ENCODE measurements at places on chromosomes 12 and 14.

GRCh38 chr14:56422703-56423213 is 156.8 kb upstream of the TMEM260 start:
- H3K4me3 ChIP-seq = peak overlapping the region; percentile 16
- no peak overlapping the region for H3K27ac ChIP-seq
- peaks cover 19% of the 10 kb centered on the region for H3K4me1 ChIP-seq
- peaks cover 3% of the 10 kb centered on the region for H3K27me3 ChIP-seq
- H3K36me3 ChIP-seq = no peaks in the 10 kb centered on the region
- DNase-seq = no peak

DNA sequence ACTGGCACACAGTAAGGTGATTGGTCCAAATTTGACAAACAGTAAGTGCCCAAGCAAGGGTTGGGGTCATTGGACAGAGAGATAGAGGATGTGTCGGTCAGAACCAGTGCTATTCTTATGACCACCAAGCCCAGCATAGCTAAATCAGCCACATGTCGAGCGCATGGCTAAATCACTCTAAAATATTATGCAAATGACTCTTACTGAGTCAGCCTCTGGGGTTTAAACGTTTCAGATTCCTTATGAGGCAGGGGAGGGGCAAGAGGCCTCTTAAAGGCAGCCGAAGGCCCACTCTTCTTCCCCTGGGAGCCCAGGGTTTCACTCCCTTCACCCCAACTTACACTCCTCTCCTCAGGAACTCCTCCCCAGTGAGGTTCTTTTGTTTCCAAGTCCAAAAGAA is 603 bp upstream of the ENDOU start:
- H3K36me3 ChIP-seq = no peaks in the 10 kb centered on the region
- DNase-seq = no peak
- no peaks in the 10 kb centered on the region for H3K27me3 ChIP-seq
- peak overlapping the region; percentile 80 for H3K27ac ChIP-seq
- H3K4me3 ChIP-seq = peak overlapping the region; percentile 64

GRCh38 chr14:69246331-69246730 is 13.6 kb upstream of the GALNT16 start:
- no peak overlapping the region for H3K27ac ChIP-seq
- DNase-seq = no peak
- H3K27me3 ChIP-seq = no peaks in the 10 kb centered on the region
- no peak overlapping the region for H3K4me3 ChIP-seq
- peaks cover 11% of the 10 kb centered on the region for H3K4me1 ChIP-seq

DNA sequence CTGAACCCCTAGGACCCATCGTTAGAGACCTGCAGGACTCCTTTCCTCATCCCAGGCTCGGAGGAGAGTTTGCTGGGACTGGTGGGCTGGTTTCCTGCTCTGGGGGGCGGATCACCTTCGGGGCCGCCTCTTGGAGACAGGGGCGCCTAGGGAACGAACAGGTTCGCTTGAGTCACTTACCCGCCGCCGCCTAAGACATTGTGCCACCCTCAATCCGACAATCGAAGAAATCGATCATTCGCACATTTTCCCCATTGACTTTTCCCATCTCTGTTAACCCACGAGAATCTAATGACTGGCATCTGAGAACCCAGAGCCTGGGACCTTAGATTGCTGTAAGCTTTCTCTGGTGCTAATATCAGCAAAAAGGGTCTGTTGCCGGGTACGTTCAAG is 322 bp downstream of the SLC39A9 start:
- H3K4me3 ChIP-seq = peak overlapping the region; percentile 99
- peaks cover 16% of the 10 kb centered on the region for H3K36me3 ChIP-seq
- no peaks in the 10 kb centered on the region for H3K27me3 ChIP-seq

DNA sequence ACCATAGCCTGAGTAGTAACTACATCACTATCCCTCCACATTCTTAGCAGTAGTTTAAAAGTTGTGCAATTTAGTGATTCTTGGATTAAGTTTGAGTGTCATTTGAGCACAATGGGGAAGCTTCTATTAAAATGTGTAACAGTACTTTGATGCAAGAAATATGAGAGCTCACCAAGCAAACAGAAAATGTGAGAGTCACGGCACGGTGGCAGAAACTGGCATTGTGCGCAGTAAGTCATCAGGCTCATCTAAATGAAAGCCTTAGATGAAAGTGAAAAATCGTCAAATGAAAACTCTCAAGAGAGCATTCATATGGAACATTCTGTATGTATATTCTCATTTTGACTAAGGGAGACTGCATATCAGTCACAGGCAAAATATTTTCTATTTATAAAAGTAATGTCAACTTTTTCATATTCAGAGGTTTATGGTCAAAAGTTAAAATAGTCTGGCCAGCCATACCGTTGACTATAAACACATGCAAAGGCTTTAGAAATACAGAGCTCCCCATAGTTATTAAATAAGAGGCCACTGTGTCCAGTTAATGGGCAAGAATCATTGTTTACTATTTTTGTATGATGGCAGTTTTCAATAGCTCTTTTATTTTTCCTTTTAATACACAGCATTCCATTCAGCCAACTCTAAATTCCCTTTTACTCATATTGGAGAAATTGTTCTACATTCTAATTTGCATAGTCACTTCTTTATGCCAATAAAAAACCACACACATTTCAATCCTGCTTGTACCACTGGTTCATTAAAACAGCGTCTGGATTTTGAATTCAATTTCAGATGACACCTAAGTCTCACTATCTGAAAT is 167.9 kb downstream of the PRKD1 start:
- H3K36me3 ChIP-seq = no peaks in the 10 kb centered on the region
- H3K27me3 ChIP-seq = no peaks in the 10 kb centered on the region
- H3K4me3 ChIP-seq = no peak overlapping the region

- H3K36me3 ChIP-seq = no peaks in the 10 kb centered on the region
- no peak overlapping the region for H3K27ac ChIP-seq
- no peak for DNase-seq
- no peaks in the 10 kb centered on the region for H3K27me3 ChIP-seq
- peaks cover 12% of the 10 kb centered on the region for H3K4me1 ChIP-seq
Observed at GRCh38 chr12:122005252-122005776, 16.4 kb upstream of the BCL7A start.

GRCh38 chr12:99386907-99387306 is 260.6 kb upstream of the GARIN6 start:
- no peaks in the 10 kb centered on the region for H3K36me3 ChIP-seq
- H3K27ac ChIP-seq = no peak overlapping the region
- H3K4me3 ChIP-seq = no peak overlapping the region
- no peaks in the 10 kb centered on the region for H3K27me3 ChIP-seq

GRCh38 chr12:46379352-46379751 is 6.8 kb upstream of the SLC38A2 start:
- H3K27me3 ChIP-seq = no peaks in the 10 kb centered on the region
- no peak for DNase-seq
- no peak overlapping the region for H3K27ac ChIP-seq
- H3K4me3 ChIP-seq = no peak overlapping the region
- no peaks in the 10 kb centered on the region for H3K36me3 ChIP-seq

- H3K4me3 ChIP-seq = no peak overlapping the region
- no peak for DNase-seq
- H3K27ac ChIP-seq = no peak overlapping the region
- peaks cover 18% of the 10 kb centered on the region for H3K36me3 ChIP-seq
Observed at GRCh38 chr12:2841056-2841650, 6.3 kb upstream of the NRIP2 start.

DNA sequence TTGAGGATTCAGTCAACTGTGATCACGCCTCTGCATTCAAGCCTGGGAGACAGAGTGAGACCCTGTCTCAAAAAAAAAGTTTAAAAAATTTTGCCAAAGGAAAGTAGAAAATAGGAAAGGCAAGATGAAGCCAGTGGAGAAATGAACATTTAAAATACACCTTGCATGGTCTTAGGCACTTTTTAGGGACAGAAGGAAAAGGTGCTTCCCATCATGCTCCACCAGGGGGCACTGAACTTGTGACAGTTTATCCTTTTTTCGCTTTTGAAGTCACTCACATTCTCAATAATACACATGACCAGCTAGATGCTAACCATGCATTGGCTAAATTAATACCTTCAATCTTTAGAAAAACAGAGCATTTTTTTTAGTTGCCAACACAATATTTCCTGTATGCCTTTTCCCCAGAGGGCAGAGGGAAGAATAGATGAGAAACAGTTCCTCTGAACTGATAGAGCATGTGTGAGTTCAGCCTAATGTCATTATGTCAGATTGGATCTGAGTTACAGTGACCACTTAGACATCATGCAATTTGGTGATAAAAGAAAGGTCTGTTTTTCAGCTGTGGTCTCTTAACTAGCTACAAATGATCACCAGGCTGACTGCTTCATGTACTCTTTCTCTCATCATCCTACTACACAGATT is 221.8 kb upstream of the SSTR1 start:
- H3K36me3 ChIP-seq = no peaks in the 10 kb centered on the region
- H3K4me1 ChIP-seq = no peaks in the 10 kb centered on the region
- DNase-seq = no peak
- no peaks in the 10 kb centered on the region for H3K27me3 ChIP-seq
- no peak overlapping the region for H3K4me3 ChIP-seq

GRCh38 chr14:37056473-37056872 is 115.9 kb downstream of the SLC25A21 start:
- peaks cover 14% of the 10 kb centered on the region for H3K4me1 ChIP-seq
- H3K36me3 ChIP-seq = no peaks in the 10 kb centered on the region
- no peak overlapping the region for H3K4me3 ChIP-seq
- no peak for DNase-seq

- no peak overlapping the region for H3K4me3 ChIP-seq
- no peaks in the 10 kb centered on the region for H3K36me3 ChIP-seq
- DNase-seq = no peak
Observed at GRCh38 chr12:57031138-57031725, 14.9 kb upstream of the TAC3 start.

GRCh38 chr12:67774983-67775587 is 126.5 kb downstream of the DYRK2 start:
- H3K36me3 ChIP-seq = no peaks in the 10 kb centered on the region
- H3K27me3 ChIP-seq = no peaks in the 10 kb centered on the region
- no peak overlapping the region for H3K4me3 ChIP-seq
- H3K4me1 ChIP-seq = peaks cover 24% of the 10 kb centered on the region
- DNase-seq = no peak

- H3K27me3 ChIP-seq = no peaks in the 10 kb centered on the region
- no peak for DNase-seq
- peaks cover 13% of the 10 kb centered on the region for H3K4me1 ChIP-seq
- peaks cover 32% of the 10 kb centered on the region for H3K36me3 ChIP-seq
Observed at GRCh38 chr12:2879853-2880252, 2.8 kb downstream of the RHNO1 start.

DNA sequence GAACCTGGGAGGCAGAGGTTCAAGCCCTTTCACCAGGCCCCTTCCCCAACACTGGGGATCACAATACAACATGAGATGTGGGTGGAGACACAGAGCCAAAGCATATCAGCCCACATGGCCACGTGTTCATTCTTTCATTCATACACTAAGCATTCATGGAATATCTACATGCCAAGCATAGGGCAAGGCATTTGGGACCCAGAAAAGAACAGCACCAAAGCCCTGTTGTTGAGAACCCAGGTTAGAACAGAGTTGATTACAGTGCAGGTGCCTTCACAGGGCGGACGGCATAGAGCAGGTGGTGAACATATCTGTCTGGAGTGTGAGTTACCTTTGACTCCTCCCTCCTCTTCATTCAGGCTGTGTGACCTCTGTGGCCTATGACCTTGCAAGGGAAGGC is 159.4 kb upstream of the GSC start:
- DNase-seq = no peak
- H3K36me3 ChIP-seq = no peaks in the 10 kb centered on the region
- no peaks in the 10 kb centered on the region for H3K4me1 ChIP-seq
- H3K27me3 ChIP-seq = no peaks in the 10 kb centered on the region
- H3K27ac ChIP-seq = no peak overlapping the region

DNA sequence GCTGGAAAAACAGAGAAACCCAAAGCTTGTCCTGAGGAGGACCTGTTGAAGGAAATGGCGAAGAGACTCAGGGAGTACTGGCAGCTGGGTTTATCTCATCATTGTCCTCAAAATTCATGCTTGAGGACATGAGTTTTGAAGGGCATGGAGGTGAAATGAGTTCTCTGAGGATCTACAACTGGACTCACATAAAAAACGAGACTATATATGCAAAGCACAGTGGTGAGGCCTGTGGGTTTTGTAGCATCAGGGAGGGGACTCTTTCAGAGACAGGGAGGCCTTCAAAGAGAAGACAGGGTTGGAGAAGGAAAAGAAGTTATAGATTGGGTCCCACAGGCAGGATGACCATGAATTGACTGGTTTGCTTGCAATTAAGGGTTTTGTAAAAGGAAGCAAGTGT is 71.3 kb upstream of the SCN8A start:
- no peaks in the 10 kb centered on the region for H3K36me3 ChIP-seq
- no peak for DNase-seq
- H3K4me3 ChIP-seq = no peak overlapping the region
- H3K4me1 ChIP-seq = no peaks in the 10 kb centered on the region
- no peak overlapping the region for H3K27ac ChIP-seq
- H3K27me3 ChIP-seq = peaks cover 5% of the 10 kb centered on the region

- H3K4me1 ChIP-seq = peaks cover 4% of the 10 kb centered on the region
- no peak overlapping the region for H3K4me3 ChIP-seq
- no peak for DNase-seq
Observed at GRCh38 chr14:20846560-20846959, 43.9 kb upstream of the RNASE1 start.

GRCh38 chr14:75984674-75985073 is 889 bp upstream of the IFT43 start:
- H3K4me3 ChIP-seq = peak overlapping the region; percentile 96
- H3K27me3 ChIP-seq = peaks cover 3% of the 10 kb centered on the region
- peaks cover 42% of the 10 kb centered on the region for H3K4me1 ChIP-seq
- DNase-seq = no peak
- H3K36me3 ChIP-seq = no peaks in the 10 kb centered on the region

DNA sequence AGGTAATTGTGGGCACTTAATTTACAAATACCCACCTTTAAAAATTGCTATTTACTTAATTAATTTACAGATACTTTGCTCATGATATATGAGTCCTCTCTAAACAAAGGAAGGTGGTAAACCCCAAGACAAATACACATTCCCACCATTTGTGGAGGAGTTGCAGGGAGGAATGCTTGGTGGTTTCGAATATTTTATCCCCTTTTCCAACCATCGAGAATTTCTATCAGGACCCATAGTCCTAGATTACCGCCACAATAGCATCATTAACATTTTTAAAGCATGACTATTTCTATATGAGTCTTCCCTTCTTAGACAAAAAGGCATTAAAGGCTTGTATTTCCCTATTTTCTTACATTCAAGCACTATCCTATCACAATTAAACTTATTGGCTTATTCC is 34.2 kb upstream of the PLEKHA5 start:
- no peaks in the 10 kb centered on the region for H3K27me3 ChIP-seq
- H3K36me3 ChIP-seq = no peaks in the 10 kb centered on the region
- no peak overlapping the region for H3K4me3 ChIP-seq
- no peak for DNase-seq
- H3K4me1 ChIP-seq = no peaks in the 10 kb centered on the region

GRCh38 chr12:57099766-57100165 is 10.9 kb downstream of the NAB2 start:
- H3K27ac ChIP-seq = peak overlapping the region; percentile 97
- H3K36me3 ChIP-seq = peaks cover 26% of the 10 kb centered on the region
- H3K4me3 ChIP-seq = no peak overlapping the region
- H3K27me3 ChIP-seq = no peaks in the 10 kb centered on the region
- peaks cover 18% of the 10 kb centered on the region for H3K4me1 ChIP-seq
- no peak for DNase-seq

GRCh38 chr14:105419195-105420091 is at the start of gene MTA1:
TSS of gene MTA1 (plus strand) at chr14:105419827. CDS start at chr14:105420036, 209 bp downstream.
- H3K27ac ChIP-seq = peak within 1 kb of the TSS; percentile 84
- DNase-seq = peak; percentile 67
- peak within 1 kb of the TSS; percentile 91 for H3K4me3 ChIP-seq
- H3K4me1 ChIP-seq = peaks cover 16% of the 10 kb centered on the region
- no peaks in the 10 kb centered on the region for H3K36me3 ChIP-seq
- H3K27me3 ChIP-seq = no peaks in the 10 kb centered on the region

- no peaks in the 10 kb centered on the region for H3K4me1 ChIP-seq
- no peaks in the 10 kb centered on the region for H3K36me3 ChIP-seq
- no peak for DNase-seq
- no peaks in the 10 kb centered on the region for H3K27me3 ChIP-seq
- no peak overlapping the region for H3K27ac ChIP-seq
- no peak overlapping the region for H3K4me3 ChIP-seq
Observed at GRCh38 chr12:28908646-28909045, 240.4 kb upstream of the FAR2 start.

Data from type B pancreatic cell (in vitro differentiated cells).